Activated naive CD4-positive, alpha-beta T cell treated with anti-CD3 and anti-CD28 coated beads, Interleukin-2, amount 50 U/mL, for 16 hours (primary cell): ENCODE measurements at places on chromosomes 4 and X.

DNA sequence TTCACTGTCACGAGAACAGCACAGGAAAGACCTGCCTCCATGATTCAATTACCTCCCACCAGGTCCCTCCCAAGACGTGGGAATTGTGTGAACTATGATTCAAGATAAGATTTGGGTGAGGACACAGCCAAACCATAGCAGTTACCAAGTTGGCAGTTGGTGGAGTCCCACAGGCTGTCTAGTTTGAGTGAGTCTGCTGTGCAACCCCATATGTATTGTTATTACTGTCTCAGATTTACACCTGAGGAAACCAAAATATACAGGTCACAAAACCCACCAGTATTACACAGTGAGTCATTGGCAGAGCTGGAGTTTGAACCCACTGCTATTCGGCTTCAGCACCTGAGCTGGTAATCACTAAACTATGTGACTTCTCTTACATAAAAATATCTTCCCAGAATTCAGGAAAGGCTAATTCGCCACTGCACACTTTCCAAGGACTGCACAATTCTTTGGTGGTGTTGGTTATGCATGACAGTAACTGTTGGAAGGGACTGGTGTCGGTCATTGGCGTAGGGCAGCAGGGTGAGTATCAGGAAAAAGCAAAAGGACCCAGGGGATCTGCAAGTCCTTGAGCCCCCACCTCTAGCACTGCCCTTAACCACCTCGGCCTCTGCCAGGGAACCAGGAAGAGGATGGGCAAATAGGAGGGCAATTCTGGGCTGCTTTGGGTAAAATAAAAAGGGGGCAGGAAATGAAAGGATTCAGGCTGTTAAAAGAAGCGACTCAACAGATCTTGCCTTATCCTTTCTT lies 110.1 kb downstream of the USP46 start:
- no peak for DNase-seq

GRCh38 chrX:96688789-96689188 lies 4.1 kb downstream of the DIAPH2 start:
- no peak for DNase-seq

DNA sequence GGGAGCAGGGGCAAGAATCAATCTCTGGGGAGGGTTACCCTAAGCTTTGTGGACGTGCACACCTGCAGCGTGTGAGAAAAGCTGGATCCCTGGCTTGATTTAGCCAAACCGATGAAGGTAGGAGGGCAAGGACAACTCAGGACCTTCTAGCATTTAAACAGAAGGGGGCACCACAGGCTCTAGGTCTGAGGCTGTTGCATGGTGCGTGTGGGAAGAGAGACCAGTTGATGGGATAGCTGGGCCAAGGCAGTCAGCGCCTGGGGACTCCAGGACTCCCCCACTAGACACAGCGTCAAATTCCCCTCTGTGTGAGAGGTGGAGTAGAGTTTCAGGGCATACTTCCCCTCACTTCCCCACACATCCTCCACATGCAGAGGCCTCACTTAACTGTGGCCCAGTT lies 4.3 kb downstream of the GABRQ start:
- no peak for DNase-seq

DNA sequence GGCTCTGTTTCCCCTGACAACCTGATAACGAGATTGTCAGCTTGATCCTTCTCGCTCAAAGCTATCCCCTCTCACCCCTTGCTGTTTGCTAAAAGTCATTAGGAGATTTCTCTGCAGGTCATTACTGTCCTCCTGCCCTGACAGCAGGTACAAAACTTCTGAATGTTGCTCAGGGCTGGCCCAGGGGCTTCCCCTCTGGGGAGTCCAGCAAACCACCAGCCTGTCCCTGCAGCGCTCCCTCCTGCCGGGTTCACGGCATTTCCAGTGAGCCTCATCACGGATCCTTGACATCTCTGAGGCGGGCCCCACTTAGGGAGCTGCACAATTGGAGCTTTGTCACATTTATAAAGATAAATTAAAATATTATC lies 5.2 kb upstream of the SORCS2 start:
- no peak for DNase-seq

DNA sequence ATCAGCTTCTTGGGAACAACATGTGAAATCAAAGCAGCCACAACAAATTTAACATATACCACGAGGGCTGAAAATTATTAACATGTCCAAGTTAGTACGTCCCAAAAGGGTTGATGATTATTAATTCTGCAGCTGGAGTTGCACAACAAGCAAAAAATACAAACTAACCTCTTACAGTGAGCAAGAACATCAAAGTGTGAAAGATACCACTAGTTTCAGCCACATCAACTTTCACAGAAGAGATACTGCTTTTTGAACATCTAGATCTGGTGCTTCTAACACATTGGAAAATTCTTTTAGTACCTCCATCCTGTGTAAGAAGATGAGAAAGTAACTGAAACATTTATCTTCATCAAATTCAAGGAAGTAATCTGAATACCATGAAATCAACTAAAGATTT lies 334.1 kb downstream of the PCDH7 start:
- DNase-seq: no peak

DNA sequence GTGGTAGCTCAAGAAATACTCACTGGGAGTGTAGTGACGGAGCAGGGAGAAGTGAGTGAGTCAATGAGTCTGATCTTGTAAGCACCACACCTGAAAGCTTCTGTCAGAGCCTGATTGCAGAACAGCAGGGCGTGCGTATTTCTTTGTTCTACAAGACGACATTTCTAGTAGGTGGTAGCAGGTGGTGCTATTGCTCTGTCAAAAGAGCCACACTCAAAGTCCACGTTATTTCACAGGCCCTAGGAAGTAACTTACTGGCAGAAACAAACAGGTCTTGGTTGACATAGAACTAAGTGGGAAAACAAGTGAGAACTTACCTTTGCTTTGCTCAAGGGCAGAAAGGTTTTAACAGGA lies 46.4 kb upstream of the SPRY1 start:
- DNase-seq: no peak

DNA sequence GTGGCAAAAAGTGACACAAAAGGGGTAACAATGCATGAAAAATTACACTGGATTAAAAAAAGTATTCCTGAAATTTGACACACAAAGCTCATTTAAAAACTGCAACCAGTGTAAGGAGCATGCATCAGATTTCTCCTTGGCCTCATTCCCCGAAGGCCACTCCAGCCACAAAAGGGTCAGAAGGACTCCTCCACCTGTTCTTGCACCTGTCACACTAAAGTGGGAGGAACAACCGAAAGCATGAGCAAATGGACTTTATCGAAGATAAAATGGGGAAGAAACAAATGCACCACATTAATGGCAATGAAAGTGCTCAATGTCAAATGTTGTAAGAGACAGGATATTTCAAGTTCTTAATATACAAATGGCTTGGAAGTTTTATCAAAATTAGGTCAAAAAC lies 88.2 kb downstream of the ADGRA3 start:
- no peak for DNase-seq

DNA sequence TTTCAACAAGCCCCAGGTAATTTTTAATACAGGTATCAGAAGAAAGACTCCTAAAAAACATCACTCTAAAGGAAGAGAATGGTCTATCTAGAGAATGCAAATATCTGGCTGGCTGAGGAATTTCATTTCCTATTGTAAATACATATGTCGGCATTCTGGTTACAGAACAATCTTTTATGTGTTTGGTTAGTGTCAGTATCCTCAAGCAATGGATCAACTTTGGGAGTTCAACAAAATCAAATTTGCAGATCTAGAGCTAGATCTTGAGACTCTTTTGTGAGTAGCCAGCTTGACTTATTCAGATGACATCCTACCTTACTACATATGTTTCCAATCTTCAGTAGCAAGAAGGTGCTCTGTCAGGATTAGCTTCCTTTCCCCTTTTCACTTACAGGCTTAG lies 145.1 kb downstream of the BTC start:
- no peak for DNase-seq

GRCh38 chr4:38117591-38117990 lies 157.4 kb downstream of the PTTG2 start:
- DNase-seq: no peak

- no peak for DNase-seq
Measured at GRCh38 chrX:131626681-131627296, 82.9 kb downstream of the OR13H1 start.

- DNase-seq: peak; percentile 14
Measured at GRCh38 chr4:168509786-168510185, 12.9 kb downstream of the PALLD start.

GRCh38 chrX:118495958-118496762 lies 545 bp downstream of the DOCK11 start:
- DNase-seq: peak; percentile 70

DNA sequence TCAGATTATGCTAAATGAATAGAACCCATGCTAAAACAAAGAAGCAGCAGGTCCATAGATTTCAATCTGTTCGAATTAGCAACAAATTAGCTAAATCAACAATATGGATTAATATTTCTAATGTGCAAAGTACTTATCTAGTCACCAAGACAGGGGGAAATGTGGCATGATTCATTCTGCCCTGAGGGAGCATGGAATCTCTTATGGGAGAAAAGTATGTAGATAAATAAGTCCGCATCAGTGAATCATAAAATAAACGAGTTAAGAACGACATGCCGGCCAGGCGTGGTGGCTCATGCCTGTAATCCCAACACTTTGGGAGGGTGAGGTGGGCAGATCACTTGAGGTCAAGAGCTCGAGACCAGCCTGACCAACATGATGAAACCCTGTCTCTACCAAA lies 102.1 kb downstream of the ANOS1 start:
- DNase-seq: no peak

DNA sequence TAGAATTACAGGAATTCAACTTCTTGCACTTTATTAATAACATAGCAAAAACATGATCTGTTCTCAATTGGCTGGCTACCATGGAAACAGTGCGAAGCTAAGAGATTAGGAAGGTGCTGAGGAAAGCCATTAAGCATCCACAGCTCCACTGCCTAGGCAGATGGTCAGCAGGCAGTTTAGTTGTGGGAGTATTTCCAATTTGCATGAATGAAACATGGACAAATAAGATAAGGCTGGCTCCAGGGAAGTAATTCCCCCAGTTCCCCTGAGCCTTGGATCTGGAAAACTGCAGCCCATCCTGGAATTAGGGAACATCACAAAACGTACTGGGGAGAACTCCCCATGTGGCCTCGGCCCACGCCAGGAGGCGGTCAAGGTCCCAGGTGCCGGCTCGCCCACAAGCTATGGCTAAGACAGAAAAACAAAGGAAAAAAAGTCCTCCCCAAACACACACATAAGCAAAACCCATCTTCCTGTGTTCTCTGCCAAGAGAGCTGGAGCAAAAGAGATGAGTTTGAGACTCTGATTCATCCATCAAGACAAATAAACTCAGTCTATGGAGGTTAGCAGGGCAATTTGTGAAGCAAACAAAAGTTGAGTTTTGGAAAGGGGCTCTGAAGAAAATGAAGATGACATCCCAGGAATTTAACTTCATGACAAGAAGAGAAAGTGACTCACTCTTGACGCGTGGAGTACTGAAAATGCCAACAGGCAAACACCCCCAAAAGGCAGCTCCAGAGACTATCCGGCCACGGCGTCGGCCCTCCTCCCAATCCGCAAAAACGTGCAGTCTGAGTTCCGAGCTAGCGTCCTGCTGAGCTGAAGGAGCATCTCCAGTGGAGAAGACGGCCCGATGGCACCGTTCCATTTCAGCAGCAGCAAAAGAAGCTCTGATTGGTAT lies 45.1 kb downstream of the IGFBP7 start:
- DNase-seq: no peak

DNA sequence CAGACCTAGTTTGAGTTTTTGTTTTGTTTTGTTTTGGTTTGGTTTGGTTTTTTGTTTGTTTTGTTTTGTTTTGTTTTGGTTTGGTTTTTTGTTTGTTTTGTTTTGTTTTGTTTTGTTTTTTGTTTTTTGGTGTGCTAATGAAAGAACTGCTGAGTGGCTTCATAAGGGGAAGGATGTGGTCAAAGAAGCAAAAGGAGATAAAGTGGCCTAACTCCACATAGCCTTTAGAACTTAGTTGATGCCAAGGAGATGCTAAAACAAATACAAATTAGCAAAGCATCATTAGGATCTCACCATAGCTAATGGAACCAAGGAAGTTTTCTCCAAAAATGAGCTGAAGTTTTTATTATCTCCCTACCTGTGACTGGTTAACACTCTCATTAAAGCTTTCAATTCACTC lies 44.6 kb upstream of the TMEM164 start:
- no peak for DNase-seq

- DNase-seq: no peak
Measured at GRCh38 chrX:136199365-136199764, 51.8 kb downstream of the MAP7D3 start.

DNA sequence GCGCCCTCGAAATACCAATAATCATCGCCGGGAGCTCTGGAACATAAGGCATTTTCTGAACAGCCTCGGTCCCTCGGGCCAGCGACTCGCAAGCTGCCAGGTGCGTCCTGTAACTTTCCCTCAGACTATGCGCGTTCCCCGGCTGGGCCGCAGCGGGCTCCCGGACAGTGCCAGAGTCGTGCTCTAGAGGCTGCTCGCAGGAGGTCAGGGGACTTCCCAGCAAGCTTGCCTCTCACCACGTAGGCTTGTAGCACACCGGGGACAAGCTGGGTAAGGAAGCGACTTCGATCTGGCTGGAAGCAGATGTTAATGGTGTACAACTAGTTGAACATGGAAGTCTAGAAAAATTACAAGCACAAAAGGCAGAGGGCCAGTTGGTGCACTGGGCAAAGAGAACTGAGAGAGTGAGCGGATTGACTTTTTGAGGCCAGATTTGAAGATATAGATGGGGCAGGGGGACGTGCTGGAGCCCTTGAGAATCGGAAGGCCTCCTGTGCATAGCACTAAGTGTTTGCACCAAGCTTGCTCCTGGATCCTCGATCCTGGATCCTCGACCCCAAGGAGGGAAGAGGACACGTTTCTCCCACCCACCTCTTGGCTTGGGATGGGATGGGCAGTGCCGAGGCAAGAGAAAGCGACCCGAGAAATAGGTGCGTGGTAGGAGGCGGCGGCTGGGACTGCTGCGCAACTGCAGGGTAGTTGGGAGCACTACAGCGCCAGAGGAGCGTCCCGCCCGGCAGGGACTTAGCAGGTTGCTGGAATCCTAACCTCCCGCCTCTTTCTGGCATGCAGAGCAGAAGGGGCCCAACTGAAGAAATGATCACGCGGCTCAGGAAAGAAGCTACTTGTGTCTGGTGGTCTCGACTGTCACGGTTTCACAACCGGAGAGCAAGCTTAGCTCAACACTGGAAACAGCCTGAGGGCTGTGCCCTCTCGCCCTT lies 19.9 kb upstream of the ZIC3 start:
- DNase-seq: no peak

DNA sequence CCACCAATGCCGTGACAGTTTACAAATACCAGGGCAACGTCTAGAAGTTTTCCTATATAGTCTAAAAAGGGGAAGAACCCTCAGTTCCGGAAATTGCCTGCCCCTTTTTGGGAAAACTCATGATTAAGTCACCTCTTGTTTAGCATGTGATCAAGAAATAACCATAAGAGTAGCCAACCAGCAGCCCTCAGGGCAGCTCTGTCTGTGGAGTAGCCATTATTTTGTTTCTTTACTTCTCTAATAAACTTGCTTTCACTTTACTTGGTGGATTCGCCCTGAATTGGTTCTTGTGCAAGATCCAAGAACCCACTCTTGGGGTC lies 20.0 kb upstream of the HOPX start:
- no peak for DNase-seq

- DNase-seq: no peak
Measured at GRCh38 chr4:169906821-169907220, 119.4 kb downstream of the MFAP3L start.
